ENCODE measurements at places on chromosomes 5 and 9. TPM values are rescaled to one million over a fixed set of nuclear protein-coding genes. Genes with fewer than 3 reads are reported as not detected.

ZCCHC7 gene
- total RNA-seq, result 14.6 TPM

PRDM9 gene
- total RNA-seq, result not detected

ZNF354C gene
- total RNA-seq, result 1.9 TPM

- H3K4me1 ChIP-seq, result no peaks in the 10 kb centered on the region
- H3K27ac ChIP-seq, result no peak overlapping the region
- H3K4me3 ChIP-seq, result no peak overlapping the region
- no peaks in the 10 kb centered on the region for H3K36me3 ChIP-seq
- no peak for DNase-seq
- no peaks in the 10 kb centered on the region for H3K27me3 ChIP-seq
Measured at GRCh38 chr9:100222674-100223073, 123.6 kb downstream of the INVS start.

GRCh38 chr5:158821331-158821730 lies 278.4 kb downstream of the EBF1 start:
- H3K27ac ChIP-seq, result no peak overlapping the region
- H3K4me3 ChIP-seq, result no peak overlapping the region
- no peaks in the 10 kb centered on the region for H3K36me3 ChIP-seq
